AG04449 (cell line): ENCODE measurements at places on chromosomes 5 and 9.

DNA sequence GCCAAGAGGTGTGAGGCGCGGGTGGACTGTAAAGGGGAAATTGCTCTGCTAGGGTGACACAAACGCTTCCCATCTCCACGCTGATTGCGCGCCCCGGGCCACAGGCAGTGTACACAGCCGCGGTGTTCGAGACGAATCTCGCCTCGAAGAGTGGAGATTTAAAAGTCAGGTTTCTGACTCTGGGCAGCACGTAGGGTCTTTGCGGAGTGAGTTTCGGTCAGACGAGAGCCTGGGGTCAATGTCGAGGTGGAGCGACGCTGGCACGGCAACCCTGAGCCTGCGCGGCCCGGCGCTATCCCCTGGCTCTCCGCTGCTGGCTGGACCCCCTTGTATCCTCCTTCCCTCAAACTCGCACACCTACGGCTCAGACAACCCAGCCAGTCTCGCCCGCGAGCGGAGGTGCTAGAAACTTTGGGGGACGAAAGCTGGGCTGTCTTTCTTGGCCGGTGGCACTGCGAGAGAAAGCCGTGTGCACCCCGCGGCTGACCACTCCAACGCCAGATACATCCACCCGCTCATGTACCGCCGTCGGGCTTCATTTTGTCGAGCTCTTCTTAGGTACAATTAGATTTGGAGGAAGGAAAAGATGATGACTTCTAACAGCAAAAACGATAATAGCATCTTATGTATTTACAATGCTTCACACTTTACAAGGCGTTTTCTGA, 5.4 kb upstream of the FOXB2 start:
- DNase-seq, result no peak

DNA sequence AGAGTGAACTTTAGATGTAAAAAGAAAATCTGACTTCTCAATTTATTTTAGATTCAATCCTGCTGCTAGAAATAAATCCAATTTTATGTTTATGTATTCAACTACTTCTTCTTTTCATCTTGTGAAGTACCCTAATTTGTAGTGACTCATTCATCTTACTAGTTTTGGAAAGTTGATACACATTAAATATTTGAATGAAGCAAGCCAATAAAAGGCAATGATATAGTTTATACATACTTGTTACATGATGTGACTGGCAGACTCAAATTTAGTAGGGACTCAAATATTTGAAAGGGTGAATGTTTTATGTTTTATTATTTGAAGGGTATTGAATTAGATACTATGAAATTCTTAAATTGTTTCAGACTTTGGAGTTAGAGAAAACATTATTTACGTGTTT, 34.7 kb downstream of the CSNK1G3 start:
- no peak for DNase-seq

GRCh38 chr5:118806571-118806970, 181.8 kb downstream of the DTWD2 start:
- no peak for DNase-seq

DNA sequence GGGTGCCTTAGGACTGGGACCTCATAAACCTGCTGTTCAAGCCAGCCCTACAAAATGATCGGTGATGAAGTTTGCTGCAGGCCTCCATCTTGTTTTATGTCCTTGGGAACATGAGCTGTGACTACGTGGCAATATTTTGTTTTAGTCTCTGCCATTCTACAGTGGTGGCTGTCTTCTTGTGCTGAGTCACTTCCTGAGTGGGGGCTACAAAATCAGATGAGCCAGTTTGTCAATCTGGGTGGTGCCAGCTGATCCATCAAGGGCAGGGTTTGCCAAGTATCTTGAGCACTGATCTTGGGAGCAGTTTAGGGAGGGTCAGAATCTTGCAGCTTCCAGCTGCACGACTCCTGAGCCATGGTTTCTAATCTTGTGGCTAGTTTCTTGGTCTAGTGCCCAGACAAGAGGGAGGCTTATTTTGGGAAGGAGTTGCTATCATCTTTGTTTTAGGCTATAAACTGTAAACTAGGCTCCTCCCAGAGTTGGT, 94.7 kb downstream of the YTHDC2 start:
- DNase-seq, result no peak

GRCh38 chr9:26261503-26262330, 583.5 kb upstream of the TUSC1 start:
- DNase-seq, result no peak

DNA sequence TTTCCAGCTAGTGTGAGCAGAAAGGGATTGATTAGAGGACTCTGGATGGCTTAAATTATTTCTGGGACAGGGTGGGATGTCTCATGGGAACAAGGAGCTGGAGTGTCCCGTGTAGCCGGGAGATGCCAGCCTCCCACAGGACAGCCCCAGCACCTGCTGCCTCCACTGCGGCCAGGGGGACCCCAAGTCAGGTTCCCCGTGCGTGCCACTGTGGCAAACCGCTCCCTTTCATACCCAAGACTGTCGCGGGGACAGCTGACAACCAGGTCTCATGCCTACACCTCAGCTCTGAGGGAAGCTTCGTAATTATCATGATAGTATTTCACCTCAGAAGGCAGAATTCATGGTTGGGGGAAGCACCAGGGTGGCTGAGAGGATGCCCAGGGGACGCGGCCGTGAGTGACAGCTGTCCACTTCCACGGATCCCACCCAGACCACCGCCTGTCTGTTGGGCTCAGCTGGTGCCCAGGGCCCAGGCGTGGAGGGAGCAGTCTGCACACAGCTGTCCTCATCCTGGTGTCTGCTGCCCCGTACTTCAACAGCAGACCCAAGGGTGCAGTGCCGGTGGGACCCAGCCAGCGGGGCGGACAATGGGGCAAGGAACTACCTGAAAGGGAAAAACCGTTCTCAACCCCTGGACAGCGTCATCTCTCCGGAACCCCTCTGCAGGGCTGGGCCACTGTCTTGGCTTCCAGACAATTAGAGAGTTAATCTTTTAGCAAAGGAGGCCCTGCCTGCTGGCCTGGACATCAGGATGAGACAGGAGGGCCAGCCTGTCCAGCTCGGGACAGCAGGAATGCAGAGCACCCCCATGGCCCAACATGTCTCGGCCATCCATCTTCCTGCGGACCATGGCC, 166.9 kb downstream of the OLFM1 start:
- DNase-seq, result no peak

DNA sequence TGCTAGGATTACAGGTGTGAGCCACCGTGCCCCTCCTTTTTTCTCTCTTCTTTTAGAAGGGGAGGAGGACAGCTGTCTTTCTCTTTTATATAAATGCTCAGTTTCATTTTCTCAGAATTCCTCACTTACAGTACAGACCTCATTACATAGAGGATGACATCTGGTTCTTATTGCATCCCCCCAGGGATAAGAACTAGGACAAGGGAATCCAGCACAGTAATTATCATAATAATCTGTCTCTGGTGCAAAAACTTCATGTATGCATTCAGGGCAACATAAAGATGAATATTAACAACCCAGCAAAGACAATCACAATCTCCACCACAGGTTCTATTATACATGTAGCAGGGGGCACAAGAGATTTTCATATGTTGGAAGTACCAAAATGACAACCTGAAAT, 5.1 kb downstream of the SPZ1 start:
- no peak for DNase-seq

- no peak for DNase-seq
Observed at GRCh38 chr5:74167206-74167929, 473.2 kb downstream of the ENC1 start.

GRCh38 chr5:146690880-146691355, 174.9 kb upstream of the GPR151 start:
- DNase-seq, result no peak

GRCh38 chr5:143698574-143698973, 113.4 kb upstream of the HMHB1 start:
- no peak for DNase-seq

DNA sequence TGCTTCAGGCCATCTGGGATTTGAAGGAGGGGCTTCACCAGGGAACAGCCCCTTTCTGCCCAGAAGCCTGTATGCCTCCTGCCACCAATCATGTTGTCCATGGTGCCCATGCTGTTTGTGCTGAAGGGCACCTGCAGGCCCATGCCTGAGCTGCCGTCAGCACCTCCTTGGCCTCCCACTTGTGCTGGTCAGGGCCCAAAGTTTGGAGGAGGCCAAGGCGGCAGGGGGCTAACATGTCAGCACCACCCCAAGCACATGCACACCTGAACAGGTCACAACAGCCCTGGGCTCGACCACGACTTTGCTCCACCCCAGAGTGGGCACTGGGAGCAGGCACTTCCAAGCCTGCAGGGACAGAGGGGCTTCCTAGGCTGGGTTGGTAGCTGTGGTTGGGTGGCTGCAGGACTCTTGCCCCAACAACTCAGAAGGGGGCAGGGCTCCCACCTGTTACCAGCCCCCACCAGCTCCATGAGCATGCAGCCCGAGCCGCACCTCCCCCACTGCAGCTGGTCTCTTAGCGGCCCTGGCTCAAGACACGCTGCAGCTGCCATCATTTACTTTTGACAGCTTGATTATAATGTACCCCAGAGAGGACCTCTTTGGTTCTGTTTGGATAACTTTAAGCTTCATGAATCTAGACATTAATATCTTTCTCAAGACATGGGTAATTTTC, 19.8 kb upstream of the NFIL3 start:
- no peak for DNase-seq

GRCh38 chr5:166163996-166164610, 2127.3 kb upstream of the WWC1 start:
- no peak for DNase-seq

- DNase-seq, result no peak
Observed at GRCh38 chr5:16952968-16953671, 17.0 kb upstream of the MYO10 start.

DNA sequence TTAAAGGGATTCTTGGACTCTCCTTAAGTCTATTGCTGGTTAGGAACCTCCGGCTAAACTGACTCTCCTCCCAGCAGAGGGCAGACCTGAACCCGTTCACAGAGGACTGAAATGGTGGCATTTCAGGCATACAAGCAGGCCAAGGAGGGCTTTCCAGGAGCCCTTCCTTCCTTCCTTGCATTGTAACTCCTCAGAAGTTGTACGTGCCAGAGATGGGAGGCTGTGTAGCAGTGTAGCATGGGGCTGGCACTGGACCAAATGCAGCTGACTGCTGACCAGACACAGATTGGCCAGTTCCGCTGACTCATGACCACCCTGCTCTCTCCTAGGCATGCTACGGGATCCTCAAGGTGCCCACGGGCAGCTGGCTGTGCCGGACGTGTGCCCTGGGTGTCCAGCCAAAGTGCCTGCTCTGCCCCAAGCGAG, 36.4 kb downstream of the JADE2 start:
- no peak for DNase-seq

DNA sequence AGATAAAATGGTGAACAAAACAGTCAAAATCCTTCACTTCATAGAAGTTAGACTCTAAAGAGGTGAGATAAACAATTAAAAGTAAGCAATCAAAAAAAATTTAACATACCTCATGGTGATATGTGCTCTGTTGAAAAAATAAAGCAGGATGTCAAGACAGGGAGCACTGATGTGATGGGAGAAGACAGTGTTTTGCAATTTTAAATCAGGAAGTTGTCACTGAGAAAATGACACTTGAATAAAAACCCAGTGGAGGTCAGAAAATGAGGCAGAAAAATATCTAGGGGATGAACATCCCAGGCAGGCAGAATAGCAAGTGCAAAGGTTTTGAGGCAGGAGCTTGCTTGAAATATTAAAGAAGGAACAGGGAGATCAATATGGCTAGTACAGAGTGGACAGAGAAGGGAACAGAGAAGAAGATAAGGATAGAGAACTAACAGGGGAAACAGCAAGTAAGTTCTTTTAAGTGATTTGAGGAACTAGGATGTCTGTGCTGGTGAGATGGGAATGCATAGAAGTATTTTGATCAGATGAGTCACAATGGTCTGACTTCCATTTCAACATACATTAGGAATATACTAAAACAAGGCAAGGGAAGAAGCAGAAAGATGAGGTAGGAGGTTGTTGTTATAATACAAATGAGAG, 130.4 kb downstream of the CHSY3 start:
- DNase-seq, result peak; percentile 44

- no peak for DNase-seq
Observed at GRCh38 chr5:86688406-86688805, 70.7 kb downstream of the COX7C start.

GRCh38 chr9:131457746-131458145, 45.0 kb upstream of the POMT1 start:
- DNase-seq, result no peak

DNA sequence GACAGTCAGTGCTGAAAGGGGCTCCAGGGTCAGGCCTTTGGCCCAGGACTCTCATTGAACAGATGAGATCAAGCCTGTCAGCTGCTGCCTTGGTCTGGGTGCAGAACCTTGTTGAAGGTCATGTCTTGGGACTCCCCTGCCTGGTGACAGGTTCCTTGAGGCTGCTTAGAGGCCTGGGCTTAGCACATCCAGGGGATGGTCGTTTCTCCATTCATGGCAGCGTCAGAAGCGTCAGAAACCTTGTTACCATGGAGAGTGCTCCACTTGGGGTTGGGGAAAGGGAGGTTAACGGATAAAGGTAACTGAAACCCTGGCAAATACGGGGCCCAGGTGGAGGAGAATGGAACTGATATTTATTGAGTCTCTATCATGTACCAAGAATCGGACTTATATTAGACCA, 8.8 kb downstream of the ARPC5L start:
- DNase-seq, result no peak

- no peak for DNase-seq
Observed at GRCh38 chr9:36036780-36037548, at the start of gene RECK. TSS of gene RECK (plus strand) at chr9:36036913. CDS start at chr9:36036999, 86 bp downstream.

DNA sequence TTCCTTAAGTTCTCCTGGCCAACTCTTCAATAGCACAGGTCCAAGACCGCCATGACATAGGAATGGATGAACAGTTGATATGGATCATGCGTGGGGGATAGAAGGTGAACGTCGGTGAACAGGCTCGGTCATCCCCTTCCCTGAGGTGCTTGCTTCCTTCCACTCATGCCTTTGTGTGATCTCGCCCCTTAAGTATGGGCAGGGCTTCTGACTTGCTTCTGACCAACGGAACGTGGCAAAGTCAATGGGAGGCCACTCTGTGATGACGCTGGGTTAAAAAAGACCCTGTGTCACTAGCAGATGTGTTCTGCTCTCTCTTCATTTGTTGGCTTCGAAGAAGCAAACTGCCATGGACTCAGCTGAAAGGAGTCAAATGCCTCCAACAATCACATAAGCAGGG, 240.5 kb upstream of the TUT7 start:
- DNase-seq, result no peak

- no peak for DNase-seq
Observed at GRCh38 chr9:131012396-131012917, 3.5 kb downstream of the LAMC3 start.

DNA sequence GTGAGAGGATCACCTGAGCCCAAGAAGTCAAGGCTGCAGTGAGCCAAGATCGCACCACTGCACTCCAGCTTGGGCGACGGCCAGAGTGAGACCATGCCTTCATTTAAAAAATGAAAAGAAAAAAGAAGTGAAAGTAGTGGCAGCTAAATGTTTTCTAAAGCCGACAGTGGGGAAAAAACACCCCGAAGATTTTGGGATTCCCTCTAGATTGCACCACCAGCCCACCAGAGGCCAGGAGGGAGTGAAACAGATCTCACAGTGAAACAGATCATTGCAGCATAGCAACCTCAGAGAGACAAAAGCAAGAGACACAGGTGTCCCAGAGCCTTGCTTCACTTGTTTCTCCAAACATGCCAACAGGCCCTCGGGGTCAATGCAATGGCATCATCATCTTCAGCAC, 156.8 kb downstream of the PAX5 start:
- DNase-seq, result no peak

GRCh38 chr9:136107953-136108647, 10.6 kb downstream of the TMEM250 start:
- DNase-seq, result no peak

GRCh38 chr9:99011161-99011709, 67.5 kb downstream of the COL15A1 start:
- no peak for DNase-seq

GRCh38 chr9:89748831-89749499, 144.2 kb downstream of the GADD45G start:
- DNase-seq, result no peak

GRCh38 chr5:38765399-38765861, 80.4 kb upstream of the OSMR start:
- peak; percentile 38 for DNase-seq
